ENCODE measurements at places on chromosomes 7 and 10.

GRCh38 chr7:1057416-1058291 is 13.3 kb downstream of the GPR146 start:
- no peak for DNase-seq

- no peak for DNase-seq
These were observed 2.0 kb downstream of the CYP26C1 start for GRCh38 chr10:93062514-93063143.

- DNase-seq: no peak
These were observed 34.9 kb downstream of the CALML3 start for GRCh38 chr10:5559642-5560141.

DNA sequence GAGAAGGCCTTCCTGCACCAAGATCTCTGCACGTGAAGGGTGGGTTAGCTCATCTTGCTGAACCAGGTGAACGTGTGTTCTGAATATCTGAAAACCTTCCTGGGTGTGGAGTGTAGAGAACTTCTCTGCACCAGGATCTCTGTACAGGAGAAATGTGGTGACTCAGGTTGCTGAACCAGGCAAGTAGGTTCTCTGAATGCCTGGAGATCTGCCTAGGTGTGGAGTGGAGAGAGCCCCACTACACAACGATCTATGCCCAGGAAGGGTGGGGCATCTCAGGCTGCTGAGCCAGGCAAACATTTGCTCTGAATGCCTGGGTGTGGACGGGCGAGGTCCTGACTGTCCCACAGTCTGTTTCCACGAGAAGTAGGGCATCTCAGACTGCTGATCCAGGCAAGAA is 1002.3 kb upstream of the KCND2 start:
- DNase-seq: no peak

DNA sequence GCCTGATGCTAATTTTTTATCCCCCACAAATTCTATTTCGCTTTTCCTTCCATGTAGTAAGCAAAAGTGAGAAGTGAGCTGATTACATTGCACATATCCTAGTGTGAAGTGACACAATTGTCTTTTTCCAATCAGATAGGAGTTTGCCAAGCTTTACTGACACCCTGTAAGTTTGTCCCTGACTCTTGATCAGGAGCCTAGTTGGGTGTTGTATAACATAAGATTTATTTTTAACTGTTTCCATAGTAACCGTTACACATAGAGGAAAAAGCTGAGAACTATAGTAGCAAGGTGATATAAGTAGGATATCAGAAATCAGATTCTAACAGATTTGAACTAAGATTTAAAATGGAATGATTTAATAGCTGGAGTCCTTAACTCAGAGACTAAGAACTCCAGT is 31.2 kb downstream of the EXOC4 start:
- no peak for DNase-seq

GRCh38 chr7:73308074-73308664 is 457 bp downstream of the NSUN5 start:
- DNase-seq: no peak

DNA sequence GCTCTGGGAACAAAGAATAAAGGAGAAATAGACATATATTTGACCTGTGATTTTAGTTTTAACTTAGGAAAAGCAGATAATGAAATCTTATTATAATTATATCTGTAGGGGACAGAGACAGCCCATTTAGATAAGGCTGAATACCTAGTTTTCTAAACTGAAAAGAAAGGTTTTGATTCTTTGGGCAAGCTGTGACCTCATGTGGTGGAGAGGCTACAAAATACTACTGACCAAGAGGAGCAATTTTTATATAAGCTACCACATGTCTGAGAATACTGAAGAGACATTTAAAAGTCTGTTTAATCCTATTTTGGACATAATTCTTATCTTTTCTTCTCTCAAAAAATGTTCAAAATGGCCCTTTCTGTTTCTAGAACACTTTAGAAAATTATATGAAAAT is 271.0 kb downstream of the MTERF1 start:
- DNase-seq: no peak

GRCh38 chr7:83301416-83301815 is 138.7 kb upstream of the PCLO start:
- no peak for DNase-seq

DNA sequence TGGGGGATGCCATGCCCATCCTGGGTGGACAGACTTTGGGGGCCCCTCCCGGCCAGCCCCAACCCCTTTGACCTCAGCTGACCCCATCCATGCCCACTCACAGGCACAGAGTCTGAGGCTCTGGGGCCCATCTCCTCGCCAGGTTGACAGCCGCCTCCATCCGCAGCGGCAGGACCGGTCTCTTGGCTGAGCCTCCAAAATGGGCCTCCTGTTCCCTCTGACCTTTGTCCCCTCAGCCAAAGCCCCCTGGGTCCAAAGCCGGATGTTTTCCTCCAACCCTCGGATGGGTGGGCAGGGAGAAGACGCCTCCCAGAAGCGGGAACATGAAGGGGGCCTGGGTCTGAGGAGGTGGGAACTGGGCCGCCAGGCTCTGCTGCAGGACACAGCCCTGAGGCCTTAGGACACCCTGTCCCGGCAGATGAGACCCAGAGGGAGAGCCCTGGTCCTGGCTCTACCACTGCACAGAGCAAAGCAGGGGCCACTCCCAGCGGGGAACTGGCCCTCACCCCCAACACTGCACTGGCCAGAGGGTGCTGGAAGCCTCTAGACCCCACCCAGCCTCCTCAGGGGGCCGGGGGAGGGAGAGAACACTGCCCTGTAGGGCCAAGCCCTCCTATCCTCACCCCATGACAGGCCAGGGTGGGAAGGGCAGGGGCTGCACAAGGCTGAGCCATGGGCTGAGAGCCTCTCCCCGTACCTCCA is 12.6 kb downstream of the PDGFA start:
- no peak for DNase-seq

DNA sequence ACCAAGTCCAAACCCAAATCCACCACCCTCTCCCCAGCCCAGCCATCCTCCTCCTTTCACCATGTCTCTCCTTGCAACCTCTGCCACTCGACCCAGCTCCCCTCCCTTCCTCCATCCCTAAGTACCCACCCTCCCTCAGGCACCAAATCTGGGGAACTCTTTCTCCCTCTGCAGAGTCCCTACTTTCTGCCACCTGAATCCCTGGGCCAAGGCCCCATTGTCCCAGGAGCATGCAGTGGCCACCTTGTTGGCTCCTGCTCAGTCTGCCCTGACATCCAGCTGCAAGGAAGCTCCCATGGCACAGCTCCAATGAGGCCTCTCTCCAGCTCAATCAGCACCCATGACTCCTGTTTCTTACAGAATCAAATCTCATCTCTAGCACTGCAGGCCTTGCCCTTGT is 5.5 kb upstream of the UNC5B start:
- no peak for DNase-seq

GRCh38 chr10:26790221-26790995 is 70.3 kb downstream of the ABI1 start:
- no peak for DNase-seq
